Fibroblast of skin of left biceps (primary cell): ENCODE measurements at places on chromosomes 11 and 22.
A peak's percentile ranks its signal among the peaks of the same experiment; 100 is the strongest.

- no peak for DNase-seq
These were observed 3.7 kb upstream of the COMT start for GRCh38 chr22:19937616-19938473.

GRCh38 chr22:19891317-19892256 is 36.9 kb upstream of the GNB1L start:
- peak; percentile 76 for DNase-seq

GRCh38 chr11:95728094-95728493 is 61.5 kb downstream of the FAM76B start:
- DNase-seq: no peak

DNA sequence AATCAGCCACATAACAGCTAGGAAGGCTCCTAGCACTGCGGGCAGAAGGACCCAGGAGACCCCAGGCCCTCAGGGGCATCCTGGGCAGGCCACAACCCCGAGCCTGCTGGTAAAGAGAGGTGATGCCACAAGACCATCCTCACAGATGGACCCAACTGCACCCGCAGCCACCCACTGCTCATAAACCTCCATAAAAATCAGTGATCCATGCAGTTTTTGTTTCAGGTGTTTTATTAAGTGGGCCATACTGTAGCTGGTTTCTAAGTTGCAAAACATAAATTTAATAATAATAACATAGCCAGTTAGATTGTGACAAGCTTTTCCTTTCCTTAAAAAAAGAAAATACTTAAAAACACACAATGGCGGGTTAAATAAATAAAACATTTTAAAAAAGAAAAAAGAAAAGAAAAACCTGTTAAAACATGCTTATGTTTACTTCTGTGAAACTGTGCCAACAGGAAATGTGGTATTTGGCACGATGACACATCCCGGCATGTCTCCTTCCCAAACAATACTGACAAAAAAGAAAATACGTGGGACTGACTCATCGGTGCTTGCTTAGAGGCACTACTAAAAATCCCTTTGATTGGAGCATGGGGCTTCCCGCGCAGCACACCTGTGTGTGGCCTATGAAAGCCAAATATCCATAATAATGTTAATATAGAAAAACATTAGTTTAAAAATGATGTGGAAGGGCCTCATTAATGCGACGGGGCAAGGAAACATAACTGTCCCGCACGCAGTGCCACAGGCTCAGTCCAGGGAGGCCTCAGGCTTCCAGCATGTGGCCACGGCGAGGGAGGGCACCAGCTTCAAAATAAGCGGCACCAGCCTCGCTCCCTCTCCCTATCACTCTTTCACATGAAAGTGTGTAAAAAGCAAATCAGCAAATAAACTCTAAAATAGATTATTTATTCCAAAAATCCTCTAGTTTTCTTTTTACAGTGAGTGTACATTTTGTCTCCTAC is 47.5 kb upstream of the SCUBE2 start:
- DNase-seq: peak; percentile 36

DNA sequence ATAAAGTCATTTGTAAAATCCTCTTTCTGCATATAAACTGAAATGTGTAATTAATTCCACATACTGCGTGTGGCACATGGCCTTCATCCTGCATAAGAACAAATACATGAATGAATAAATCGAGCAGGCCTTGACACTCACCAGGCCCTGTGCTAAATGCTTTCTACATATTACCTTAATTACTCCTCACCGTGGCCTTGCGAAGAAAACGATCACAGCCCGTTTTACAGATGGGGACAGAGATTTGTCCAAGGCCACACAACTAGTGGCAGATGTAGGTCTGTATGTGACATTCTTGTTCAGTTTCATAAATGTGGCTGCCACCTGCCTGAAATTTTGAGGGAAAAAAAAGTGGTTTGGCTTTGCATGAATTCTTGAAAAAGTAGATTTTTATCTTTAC is 5.8 kb upstream of the CCND1 start:
- DNase-seq: no peak

GRCh38 chr22:39179841-39180335 is 27.4 kb upstream of the CBX7 start:
- DNase-seq: no peak

- no peak for DNase-seq
These were observed 54.7 kb downstream of the SMIM38 start for GRCh38 chr11:69210310-69211035.

DNA sequence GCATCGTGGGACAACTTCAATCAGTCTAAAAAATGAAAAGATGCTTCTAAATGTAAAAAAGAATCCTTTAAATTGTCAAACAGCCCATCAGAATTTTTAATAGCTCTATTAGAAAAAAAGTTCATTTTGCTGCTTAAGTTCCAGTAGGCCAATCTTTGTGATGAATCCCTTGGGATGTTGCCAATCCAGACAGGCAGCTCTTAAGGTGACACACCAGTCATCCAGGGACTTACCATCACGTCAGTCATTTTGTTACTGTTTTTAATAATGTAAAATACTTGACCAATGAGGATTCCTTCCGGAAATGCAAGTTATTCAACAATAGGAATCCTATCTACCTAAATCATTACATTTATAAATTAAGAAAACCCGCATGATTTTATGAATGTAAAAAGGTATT is 47.8 kb upstream of the TMEM45B start:
- DNase-seq: no peak
